ENCODE measurements at places on chromosomes 16 and 17. TPM values are rescaled to one million over a fixed set of nuclear protein-coding genes. Genes with fewer than 3 reads are reported as not detected.

DNA sequence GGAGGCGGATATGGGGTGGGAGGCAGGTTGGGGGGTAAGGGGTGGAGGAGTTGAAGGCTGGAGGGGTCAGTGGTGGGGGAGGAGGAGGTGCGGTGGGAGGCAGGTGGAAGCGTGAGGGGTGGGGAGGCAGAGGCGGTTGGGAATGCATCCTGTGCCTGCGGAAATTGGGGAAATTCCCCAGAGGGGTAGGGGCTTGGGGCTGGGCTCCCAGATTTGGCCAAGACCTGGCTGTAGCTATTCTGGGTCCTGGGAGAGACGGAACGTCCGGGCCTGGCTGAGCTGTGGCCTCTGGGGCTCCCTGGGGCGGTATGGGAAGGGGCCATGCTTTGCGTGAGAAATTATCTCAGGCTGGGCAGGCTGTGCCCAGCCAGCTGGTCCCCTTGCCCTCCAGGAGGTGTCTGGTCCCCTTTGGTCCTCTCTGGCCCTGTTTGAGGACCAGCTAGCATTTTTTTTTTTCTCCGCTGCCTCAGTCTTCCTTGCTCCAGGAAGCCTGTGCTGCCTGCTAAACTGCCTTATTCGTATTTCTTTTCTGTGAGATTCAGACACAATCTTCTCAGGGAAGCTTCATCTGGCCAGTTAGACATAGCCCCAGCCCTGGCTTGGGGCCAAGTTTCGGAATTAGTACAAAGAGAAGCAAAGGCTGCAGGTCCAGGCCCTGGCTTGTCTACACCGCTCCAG is 7.3 kb upstream of the TRPV2 start:
- no peak overlapping the region for H3K27ac ChIP-seq
- H3K4me1 ChIP-seq = no peaks in the 10 kb centered on the region
- H3K36me3 ChIP-seq = no peaks in the 10 kb centered on the region
- H3K4me3 ChIP-seq = no peak overlapping the region

DNA sequence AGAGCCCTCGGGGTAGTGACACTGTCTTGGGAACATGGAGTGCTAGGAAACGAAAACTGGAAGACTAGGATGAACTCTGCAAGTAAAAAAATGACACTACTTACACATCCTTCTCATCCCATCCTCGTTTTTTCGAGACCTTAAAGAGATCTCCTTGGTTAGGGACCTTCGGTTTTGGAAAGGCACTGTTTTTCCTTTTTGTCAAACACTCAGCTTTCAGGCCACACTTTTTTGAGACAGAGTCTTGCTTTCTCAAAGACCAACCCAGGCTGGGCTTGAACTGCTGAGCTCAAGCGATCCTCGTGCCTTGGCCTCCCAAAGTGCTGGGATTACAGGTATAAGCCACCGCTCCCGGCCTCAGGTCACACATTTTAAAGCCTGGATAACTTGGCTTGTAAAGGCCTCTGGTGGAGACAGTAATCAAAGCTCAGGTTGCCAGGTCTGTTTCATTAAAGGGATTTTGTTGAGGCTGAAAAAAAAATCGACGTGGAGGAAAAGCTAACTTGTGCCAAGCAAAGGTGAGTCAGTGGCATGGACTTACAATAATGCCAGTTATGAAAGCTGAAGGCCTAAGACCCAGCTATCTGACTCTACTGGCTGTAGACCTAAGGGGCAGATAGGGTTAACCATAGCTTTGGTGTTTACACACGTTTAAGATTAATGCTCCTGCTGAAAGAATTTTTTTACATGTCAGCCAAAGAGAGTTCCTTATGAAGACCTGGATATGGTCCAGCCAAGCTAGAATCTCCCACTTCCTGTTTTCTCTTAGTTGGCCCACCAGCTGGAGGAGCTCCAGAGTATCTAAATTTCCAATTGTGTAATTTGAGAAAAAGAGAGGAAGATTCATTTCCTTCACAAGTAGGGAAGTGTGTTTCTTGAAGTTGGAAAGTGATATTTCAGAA is 823 bp downstream of the NBR1 start:
- peak; percentile 48 for DNase-seq
- peak overlapping the region; percentile 87 for H3K27ac ChIP-seq
- no peaks in the 10 kb centered on the region for H3K27me3 ChIP-seq
- H3K4me3 ChIP-seq = peak overlapping the region; percentile 52
- H3K36me3 ChIP-seq = no peaks in the 10 kb centered on the region

GRCh38 chr16:63613701-63614100 is 1508.2 kb downstream of the CDH11 start:
- no peaks in the 10 kb centered on the region for H3K27me3 ChIP-seq
- no peak for DNase-seq
- H3K36me3 ChIP-seq = no peaks in the 10 kb centered on the region
- H3K4me1 ChIP-seq = no peaks in the 10 kb centered on the region
- H3K4me3 ChIP-seq = no peak overlapping the region

GRCh38 chr16:87273471-87274030 is 43.6 kb downstream of the C16orf95 start:
- H3K27ac ChIP-seq = no peak overlapping the region
- no peaks in the 10 kb centered on the region for H3K4me1 ChIP-seq
- no peak overlapping the region for H3K4me3 ChIP-seq
- no peaks in the 10 kb centered on the region for H3K36me3 ChIP-seq
- no peak for DNase-seq
- H3K27me3 ChIP-seq = no peaks in the 10 kb centered on the region

- no peaks in the 10 kb centered on the region for H3K27me3 ChIP-seq
- H3K36me3 ChIP-seq = no peaks in the 10 kb centered on the region
- H3K4me1 ChIP-seq = no peaks in the 10 kb centered on the region
- no peak overlapping the region for H3K27ac ChIP-seq
- DNase-seq = no peak
These were observed 36.9 kb upstream of the CPHXL start for GRCh38 chr16:75763204-75763603.

GRCh38 chr17:36030956-36031355 is 13.2 kb upstream of the CCL23 start:
- no peaks in the 10 kb centered on the region for H3K4me1 ChIP-seq
- no peak for DNase-seq
- H3K4me3 ChIP-seq = no peak overlapping the region
- H3K27me3 ChIP-seq = no peaks in the 10 kb centered on the region

DNA sequence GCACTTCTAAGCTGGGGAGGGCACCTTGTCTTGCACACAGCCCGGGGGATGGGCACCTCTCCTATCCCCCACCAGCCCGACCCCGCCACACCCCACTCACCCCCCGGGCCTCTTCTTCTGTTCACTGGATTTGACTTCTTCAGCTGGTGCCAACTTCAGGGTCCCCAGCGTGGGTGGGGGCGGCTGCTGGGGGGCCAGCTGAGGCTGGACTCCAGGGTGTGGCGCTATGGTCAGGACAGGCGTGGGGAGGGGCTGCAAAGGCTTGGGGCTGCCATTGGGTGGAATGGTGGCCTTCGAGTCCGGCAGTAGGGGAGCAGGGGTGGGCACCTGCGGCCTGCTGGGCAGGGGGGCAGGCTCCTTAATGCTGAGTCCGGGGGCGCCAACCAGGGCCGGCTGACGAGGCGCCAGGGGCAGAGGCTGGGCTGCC is 6.1 kb downstream of the MNT start:
- no peaks in the 10 kb centered on the region for H3K36me3 ChIP-seq
- no peaks in the 10 kb centered on the region for H3K27me3 ChIP-seq
- H3K4me1 ChIP-seq = peaks cover 52% of the 10 kb centered on the region
- no peak overlapping the region for H3K4me3 ChIP-seq

GRCh38 chr17:17837966-17838962 is 1.5 kb upstream of the SREBF1 start:
- DNase-seq = peak; percentile 33
- no peak overlapping the region for H3K4me3 ChIP-seq

DNA sequence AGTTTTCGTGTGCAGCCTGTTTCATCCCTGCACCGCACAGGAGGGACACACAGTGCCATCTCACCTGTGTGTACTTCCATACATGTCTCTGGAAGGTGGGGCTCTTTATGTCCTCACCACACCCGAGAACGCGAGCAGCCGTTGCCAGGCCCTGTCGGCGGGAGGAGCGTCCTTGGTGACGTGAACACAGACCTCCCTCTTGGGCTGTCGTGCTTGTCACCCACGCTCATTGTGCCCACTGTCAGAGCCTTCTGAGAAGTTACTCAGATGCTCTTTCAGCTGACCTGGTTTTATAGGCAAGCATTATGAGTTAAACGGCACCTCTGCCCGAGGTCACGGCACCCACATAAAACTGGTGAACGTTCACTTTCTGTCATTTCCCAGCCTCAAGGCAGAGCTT is 40.2 kb downstream of the ZNF750 start:
- no peaks in the 10 kb centered on the region for H3K27me3 ChIP-seq
- no peak overlapping the region for H3K4me3 ChIP-seq

DNA sequence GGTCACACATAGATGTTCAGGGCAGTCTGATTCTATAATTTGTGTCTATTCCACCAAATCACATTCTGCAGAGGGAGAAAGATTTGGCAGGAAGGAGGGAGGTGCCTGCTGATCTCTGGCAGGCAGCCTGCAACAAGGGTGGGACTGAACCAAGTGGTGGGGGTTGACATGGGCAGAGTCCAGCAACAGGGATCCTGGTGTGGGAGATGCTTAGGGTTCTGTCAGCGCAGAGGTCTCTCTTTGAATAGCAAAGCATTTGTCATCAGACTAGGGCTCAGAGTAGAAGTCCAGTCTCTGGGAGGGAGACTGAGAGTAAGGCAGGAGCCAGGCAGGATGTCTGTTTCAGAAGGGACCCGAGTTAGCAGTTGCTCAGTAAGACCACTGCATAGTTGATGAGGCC is 94.6 kb downstream of the UTP18 start:
- H3K4me3 ChIP-seq = no peak overlapping the region
- H3K4me1 ChIP-seq = no peaks in the 10 kb centered on the region
- no peak for DNase-seq
- H3K27me3 ChIP-seq = no peaks in the 10 kb centered on the region
- H3K27ac ChIP-seq = no peak overlapping the region

DNA sequence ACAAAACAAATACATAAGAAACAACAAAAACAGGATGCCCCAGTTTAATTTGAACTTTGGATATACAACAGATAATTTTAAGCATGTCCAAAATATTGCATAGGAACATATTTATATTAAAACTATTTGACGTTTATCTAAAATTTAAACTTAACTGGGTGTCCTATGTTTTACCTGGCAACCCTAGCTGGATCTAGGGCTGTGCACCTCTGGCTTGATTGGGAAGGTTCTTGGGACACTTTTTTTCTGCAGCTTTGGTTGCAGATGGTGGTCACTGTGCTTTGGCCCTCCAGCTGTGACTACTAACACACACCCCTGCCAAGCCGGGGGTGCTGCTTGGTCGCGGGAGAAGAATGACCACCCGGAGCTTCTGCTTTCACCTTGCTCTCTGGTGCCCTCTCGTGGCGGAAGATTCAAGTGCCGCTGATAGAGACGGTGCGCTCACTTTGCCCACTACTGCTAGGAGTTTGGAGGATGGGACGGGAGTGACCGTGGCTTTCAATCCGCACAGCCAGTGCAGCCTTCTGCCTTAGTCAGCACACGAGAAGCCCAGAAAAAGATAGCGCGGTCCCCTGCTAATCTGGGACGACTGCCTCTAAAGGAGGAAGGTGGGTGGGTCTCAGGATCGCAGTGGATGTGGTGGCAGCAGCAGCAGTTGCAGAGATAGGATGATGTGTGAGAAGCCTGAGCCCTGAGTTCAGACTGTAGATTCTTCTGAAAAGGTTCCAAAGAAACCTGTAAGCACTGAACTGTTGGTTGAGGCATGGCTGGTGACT is 6.7 kb downstream of the SPACA3 start:
- no peak overlapping the region for H3K27ac ChIP-seq
- H3K4me3 ChIP-seq = no peak overlapping the region
- H3K27me3 ChIP-seq = no peaks in the 10 kb centered on the region
- peak; percentile 82 for DNase-seq
- no peaks in the 10 kb centered on the region for H3K36me3 ChIP-seq

- no peak for DNase-seq
- H3K4me3 ChIP-seq = no peak overlapping the region
- no peak overlapping the region for H3K27ac ChIP-seq
- H3K36me3 ChIP-seq = no peaks in the 10 kb centered on the region
- H3K4me1 ChIP-seq = no peaks in the 10 kb centered on the region
- no peaks in the 10 kb centered on the region for H3K27me3 ChIP-seq
These were observed 34.1 kb upstream of the CHMP6 start for GRCh38 chr17:80957461-80957941.

Gene CD19
- 0.09 TPM for total RNA-seq

DNA sequence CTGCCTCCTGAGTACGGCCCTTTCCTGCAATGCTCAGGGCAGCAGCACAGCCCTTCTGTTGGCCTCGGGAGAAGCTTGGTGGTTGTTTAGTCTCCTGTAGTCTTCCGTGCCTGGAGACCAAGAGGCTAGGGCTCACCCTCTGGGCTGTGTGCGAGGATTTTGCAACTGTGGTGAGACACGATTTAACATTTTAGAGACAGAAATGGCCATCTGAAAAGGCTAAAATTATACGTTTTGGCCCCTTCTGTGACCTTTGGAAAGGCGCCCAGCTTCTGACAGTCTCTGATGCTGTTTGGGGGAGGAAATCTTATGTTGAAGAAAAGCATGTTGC is 33.1 kb downstream of the FOXL1 start:
- peaks cover 10% of the 10 kb centered on the region for H3K27me3 ChIP-seq
- H3K27ac ChIP-seq = no peak overlapping the region
- no peak overlapping the region for H3K4me3 ChIP-seq

Gene DLX3
- 0.16 TPM for total RNA-seq

Gene SSTR5
- 0.38 TPM for total RNA-seq

DNA sequence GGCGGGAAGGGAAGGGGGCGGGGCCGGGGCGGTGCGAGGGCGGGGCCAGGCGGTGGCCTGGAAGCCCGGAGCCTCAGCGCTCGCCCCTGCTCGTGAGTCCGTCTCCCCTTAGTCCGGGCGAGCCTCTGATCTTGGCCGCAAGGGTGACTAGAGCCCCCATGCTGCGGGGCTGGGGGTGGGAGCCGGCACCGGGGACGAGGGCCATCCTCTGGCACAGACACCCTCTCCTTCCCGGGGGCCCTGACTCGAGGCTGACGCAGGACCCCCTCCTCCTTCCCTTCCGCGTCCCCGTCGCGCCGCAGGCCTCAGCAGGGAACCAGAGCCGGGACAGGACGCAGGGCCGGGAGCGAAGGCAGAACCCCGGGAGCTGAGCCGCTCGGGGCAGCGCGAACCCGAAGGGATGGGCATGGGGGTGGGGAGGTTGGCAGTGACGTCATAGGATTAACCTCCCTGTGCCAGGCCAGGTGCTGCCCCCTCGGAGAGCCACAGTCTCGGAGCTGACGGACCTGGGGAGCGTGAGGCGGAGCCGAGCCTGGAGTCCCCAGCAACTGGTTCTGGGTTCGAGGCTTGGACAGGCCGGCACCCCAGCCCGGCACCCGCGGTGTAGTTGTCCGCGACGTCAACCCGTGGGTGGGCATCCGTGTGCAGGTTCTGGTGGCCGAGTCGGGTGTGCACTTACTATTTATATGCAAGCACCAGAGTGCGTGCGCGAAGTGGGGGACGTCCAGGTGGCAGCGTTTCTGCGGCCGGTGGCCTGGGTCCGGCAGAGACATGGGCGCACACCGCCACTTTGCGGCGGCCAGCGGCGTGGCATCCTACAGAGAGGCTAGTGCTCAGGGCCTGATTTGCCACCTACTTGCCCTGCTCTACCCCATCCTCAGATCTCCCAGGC is 503 bp upstream of the PLCD3 start:
- peak; percentile 85 for DNase-seq
- H3K36me3 ChIP-seq = no peaks in the 10 kb centered on the region
- H3K27me3 ChIP-seq = no peaks in the 10 kb centered on the region
- H3K27ac ChIP-seq = peak overlapping the region; percentile 94

- peak overlapping the region; percentile 98 for H3K27ac ChIP-seq
- peaks cover 9% of the 10 kb centered on the region for H3K4me1 ChIP-seq
- H3K4me3 ChIP-seq = peak overlapping the region; percentile 76
- no peak for DNase-seq
- peaks cover 10% of the 10 kb centered on the region for H3K36me3 ChIP-seq
These were observed 1.1 kb upstream of the ZNF263 start for GRCh38 chr16:3282103-3282729.
